Activated gamma-delta T cell (primary cell): ENCODE measurements at places on chromosomes 12 and 14.

GRCh38 chr12:13204428-13204827 lies 7.9 kb downstream of the EMP1 start:
- DNase-seq: no peak

GRCh38 chr14:25685004-25685403 lies 635.1 kb upstream of the STXBP6 start:
- DNase-seq: no peak

- DNase-seq: no peak
Measured at GRCh38 chr12:1282670-1283315, 291.8 kb downstream of the ERC1 start.

DNA sequence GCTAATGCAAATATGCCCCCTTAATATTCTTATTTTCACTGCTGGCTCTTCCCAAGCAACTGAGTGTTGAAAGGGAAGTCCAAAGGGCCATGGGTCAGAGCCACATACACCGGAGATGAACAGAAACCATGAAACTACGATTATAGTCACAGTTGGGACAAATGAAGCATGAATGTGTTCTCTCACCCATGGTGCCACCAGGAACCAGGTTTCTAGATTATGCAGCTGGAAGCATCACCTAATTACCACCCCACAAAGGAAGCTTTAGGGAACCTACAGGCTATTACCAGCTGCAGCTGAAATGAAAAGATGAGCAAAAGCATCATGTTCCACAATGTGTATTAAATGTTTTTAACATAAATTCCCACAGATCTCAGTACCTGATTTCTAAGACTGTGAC lies 15.4 kb downstream of the TMTC1 start:
- no peak for DNase-seq

- no peak for DNase-seq
Measured at GRCh38 chr12:46659032-46659650, 166.7 kb downstream of the SLC38A4 start.

- DNase-seq: no peak
Measured at GRCh38 chr14:65042296-65042695, 55.6 kb downstream of the FNTB start.

DNA sequence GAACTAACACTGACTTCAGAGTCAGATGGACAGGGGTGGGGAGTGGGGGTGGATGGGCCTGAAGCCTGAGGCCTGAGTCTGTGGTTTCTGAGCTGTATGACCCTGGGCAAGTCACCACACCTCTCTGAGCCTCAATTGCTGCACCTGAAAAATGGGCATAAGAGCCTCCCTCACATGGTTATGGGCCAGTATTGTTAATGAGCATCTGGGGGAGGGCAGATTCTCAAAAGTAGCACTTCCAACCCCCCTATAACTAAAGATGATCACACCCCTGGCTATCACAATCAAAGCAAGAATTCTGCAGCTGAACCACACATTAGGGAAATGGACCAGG lies 168.6 kb downstream of the RBM19 start:
- no peak for DNase-seq

DNA sequence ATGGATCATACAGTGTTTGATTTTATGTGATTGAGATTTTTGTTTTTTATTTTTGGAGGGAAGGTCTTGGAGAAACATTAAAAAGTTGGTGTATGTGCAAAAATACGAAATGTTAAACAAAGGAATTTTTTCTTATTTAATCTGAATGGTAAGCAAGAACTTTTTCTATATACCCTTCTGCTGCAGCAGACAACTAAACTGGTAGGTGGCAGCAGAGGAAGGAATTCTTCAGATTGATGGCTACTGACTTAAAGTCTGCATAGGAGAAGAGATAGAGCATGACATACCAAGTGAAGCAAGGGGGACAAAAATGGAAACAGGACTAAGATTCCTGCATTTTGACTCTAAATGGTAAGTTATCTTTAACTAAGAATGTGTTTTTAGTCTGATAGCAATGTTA lies 42.0 kb upstream of the A2ML1 start:
- no peak for DNase-seq

- DNase-seq: peak; percentile 64
Measured at GRCh38 chr14:64465191-64465822, at the start of gene AKAP5. Gene AKAP5, plus strand, starts transcription at chr14:64465499. Its CDS starts 2,896 bp downstream, at chr14:64468395.

GRCh38 chr12:109475993-109476806 lies 900 bp downstream of the KCTD10 start:
- DNase-seq: no peak

GRCh38 chr12:93972411-93973208 lies 175.8 kb upstream of the PLXNC1 start:
- no peak for DNase-seq

DNA sequence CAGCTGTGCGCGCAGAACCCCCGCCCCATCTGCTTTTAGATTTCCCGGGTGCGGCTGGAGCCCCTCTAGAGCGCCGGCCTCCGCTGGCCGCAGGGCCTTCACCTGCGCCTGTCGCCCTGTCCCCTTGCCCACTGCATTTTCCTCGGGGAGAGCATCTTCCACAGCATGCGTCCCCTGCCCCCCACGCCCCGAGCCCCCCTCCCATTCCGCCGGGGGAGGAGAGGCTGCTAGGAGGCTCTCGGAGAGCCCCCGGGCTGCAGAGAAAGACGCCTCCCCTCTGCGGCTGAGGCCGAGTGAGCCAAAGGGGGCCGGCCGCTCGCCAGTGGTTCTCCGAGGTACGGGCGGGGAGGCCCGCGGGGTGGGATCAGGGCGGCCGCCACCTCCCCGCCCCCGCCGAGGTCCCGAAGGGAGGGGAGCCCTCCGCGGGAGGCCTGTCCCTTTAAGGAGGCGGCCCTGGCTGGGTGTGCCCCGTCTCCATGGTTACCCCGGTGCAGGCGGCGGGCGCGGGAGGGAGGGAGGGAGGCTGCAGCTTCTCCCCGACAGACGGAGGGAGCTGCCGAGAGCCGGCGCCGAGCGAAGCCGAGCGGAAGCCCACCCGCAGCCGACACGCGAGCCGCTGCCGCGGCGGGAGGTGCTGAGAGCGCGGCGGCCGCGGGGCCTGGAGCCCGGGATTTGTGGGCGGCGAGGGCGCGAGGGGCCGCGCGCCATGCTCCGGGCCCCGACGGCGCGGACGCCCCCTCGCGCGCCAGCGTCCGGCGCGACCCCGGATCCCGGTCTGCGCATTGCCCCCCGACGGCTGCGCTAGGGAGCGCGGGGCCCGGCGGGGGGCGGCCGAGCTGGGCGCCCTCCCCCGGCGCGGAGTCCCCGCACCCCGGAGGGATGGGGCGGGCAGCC lies at the start of gene KCNH3:
Gene KCNH3, plus strand, starts transcription at position 521 of the 894 bp plus-strand sequence. CDS start 387 bp downstream, outside the sequence.
- peak; percentile 86 for DNase-seq

- DNase-seq: no peak
Measured at GRCh38 chr12:51974646-51975045, 23.1 kb downstream of the ACVR1B start.

DNA sequence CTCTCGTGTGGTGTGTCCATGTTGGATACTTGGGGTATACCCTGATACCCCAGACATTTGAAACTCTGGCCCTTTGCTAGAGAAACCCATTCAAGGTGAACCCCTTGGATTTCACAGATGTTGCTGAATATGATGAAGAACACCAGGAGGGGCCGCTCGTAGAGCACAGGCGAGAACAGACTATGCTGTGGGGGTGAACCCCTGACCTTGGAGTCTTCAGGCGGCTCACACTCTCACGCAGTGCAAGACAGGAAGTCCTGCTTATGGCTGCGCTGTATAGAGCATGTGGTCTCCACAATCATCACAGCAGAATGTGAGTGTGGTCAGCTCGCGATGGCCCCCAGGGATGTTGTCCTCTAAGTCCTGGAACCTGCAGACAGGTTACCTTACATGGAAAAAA lies 60.4 kb downstream of the SLC15A4 start:
- DNase-seq: no peak

- no peak for DNase-seq
Measured at GRCh38 chr12:5588591-5588990, 156.7 kb downstream of the NTF3 start.

- no peak for DNase-seq
Measured at GRCh38 chr12:55995366-55995765, 1.7 kb upstream of the SUOX start.

GRCh38 chr14:30417121-30417520 lies 141.8 kb upstream of the G2E3 start:
- no peak for DNase-seq

- DNase-seq: no peak
Measured at GRCh38 chr12:76863005-76863670, 15.7 kb downstream of the CSRP2 start.

DNA sequence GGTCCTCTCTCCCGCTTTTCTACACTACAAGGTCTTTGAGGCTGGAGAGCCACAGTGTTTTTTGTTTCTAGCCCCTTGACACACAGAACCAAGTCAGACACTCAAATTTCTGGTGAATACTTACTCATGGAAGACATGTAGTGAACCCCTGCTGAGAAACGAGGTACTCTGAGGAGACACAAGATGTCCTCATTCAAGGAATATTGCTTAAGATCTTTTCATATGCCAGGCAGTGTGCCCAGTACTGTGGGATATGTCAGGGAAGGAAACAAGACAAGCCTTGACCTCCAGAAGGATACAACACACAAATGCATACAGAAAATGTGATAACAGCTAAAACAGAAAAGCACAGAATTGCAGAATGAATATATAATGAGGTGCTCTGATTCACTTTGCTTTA lies 75.9 kb downstream of the TMTC1 start:
- DNase-seq: no peak

GRCh38 chr14:100609941-100610391 lies 22.7 kb upstream of the BEGAIN start:
- DNase-seq: no peak

GRCh38 chr14:55297611-55298499 lies 26.6 kb downstream of the FBXO34 start:
- no peak for DNase-seq

- DNase-seq: no peak
Measured at GRCh38 chr12:100860611-100861010, 66.0 kb downstream of the ANO4 start.

GRCh38 chr12:58814036-58814435 lies 106.3 kb downstream of the LRIG3 start:
- DNase-seq: no peak

GRCh38 chr14:59022144-59022543 lies 166.3 kb upstream of the DAAM1 start:
- DNase-seq: no peak

GRCh38 chr12:71607494-71608330 lies 55.9 kb downstream of the ZFC3H1 start:
- no peak for DNase-seq

GRCh38 chr14:96270565-96271420 lies 14.8 kb downstream of the BDKRB1 start:
- no peak for DNase-seq

GRCh38 chr12:6031001-6031400 lies 85.9 kb upstream of the ANO2 start:
- DNase-seq: no peak

DNA sequence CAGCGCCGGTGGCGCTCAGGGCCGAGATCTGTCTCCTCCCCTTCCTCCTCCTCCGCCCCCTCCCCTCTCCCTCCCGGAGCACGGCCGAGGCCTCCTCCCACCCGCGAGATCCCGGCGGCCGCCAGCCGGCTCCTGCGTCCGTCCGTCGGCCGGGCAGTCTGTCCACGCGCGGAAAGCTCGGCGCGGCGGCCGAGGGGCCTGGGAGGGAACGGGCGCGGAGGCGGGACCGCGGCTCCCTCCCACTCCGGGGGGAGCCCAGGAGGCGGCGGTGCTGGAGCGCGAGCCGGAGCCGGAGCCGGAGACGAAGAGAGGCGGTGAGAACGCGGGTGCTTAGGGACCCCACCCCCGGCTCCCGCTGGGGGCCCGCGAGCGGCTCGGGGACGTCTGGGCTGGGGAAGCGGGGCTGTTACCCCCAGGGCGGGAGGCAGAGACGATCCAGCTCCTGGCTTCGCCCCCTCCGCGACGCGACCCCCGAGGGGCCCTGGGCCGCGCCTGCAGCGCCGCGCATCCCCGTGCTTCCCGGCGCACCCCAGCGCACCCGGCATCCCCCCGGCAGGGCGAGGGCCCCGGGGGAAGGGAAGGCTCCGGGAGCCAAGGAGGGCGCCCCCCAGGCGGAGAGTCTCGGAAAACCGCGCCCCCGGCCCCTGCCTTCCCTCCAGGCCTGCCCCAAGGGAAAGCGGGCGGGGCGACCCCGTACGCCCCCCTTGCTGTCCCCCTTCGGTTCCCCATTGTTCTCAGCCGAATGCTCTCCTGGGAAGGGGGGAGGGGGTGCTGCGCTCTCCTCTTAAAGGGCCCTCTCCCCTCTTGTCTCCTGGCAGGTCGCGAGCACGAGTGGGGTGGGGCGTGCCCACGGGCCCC lies at the start of gene DTX1:
Gene DTX1, plus strand, starts transcription at position 100 of the 858 bp plus-strand sequence. CDS start 1,463 bp downstream, outside the sequence.
- DNase-seq: no peak

DNA sequence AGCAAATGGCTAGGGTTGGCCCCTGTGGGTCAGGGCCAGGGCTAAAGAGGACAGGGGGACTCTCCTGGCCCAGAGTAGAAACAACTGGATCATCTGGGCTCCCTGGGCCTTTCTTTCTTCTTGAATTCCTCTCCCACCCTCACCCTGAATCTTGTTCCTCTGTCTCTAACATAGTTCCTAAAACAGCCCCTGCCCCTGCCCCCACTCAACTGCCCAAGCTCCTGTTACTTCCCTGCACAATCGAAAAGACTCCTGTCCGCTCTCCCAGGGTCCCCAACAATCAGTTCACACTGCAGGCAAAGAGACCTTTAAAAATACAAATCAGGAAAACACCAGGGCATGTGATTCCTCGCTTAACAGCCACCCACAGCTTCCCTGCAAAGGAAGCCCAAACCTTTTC lies 18.0 kb upstream of the ANKRD33 start:
- DNase-seq: no peak

- no peak for DNase-seq
Measured at GRCh38 chr12:52552055-52552454, 890 bp downstream of the KRT71 start.

- no peak for DNase-seq
Measured at GRCh38 chr14:94345344-94346064, 22.4 kb upstream of the SERPINA6 start.

GRCh38 chr12:95789126-95790032 lies 1.2 kb downstream of the NTN4 start:
- DNase-seq: no peak

DNA sequence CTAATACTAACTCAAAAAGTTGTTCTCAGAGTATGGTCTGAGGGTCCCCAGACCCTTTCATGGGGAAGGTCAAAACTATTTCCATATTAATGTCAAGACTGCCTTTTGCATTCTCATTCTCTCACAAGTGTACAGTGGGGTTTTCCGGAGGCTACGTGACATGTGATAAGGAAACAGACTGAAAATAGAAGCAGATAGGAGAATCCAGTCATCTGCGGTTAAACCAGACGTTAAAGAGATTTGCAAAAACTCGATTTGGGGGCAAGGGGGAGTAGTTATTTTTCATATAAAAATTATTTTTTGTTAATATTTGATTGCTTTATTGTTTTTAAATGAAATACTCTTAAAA lies 1.0 kb upstream of the NAP1L1 start:
- no peak for DNase-seq
